Central memory CD4-positive, alpha-beta T cell (primary cell): ENCODE measurements at places on chromosomes 1 and 21.

DNA sequence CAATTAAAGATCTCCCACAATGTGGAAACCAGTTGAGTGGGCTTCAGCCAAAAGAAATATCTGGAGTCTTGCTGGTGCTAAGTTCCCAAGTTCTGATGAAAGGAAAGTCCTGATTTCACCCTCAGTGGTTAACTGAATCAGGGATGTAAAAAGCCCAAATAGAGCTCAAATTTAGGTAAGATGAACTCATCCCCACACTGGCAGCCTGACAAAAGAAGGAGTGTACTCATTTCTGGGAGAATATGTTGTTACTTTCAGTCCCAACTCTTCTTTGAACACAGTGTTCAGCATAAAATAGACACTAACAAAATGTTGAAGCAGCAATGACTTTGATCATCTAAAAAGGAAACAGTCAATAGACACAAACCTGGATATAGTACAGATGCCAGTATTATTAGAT, 91.7 kb downstream of the CHRM3 start:
- DNase-seq, result no peak

DNA sequence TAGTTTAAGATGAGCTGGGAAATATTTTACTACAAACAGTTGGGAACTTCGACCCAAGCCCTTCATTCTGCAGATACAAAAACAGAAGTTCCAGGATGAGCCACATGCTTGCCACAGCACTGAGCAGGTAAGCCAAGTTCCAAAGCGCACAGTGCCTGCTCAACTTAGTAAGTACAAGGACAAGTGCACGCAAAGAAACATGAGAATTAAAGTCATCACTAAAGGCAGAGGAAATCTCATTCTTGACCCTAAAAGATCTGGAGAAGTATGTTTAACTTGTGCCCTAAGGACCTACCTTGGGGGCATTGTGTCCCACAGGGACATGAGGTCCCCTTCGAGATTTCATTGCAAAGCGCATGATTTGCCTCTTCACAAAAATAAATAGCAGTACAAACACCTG, 1.2 kb upstream of the UBAP2L start:
- DNase-seq, result no peak

DNA sequence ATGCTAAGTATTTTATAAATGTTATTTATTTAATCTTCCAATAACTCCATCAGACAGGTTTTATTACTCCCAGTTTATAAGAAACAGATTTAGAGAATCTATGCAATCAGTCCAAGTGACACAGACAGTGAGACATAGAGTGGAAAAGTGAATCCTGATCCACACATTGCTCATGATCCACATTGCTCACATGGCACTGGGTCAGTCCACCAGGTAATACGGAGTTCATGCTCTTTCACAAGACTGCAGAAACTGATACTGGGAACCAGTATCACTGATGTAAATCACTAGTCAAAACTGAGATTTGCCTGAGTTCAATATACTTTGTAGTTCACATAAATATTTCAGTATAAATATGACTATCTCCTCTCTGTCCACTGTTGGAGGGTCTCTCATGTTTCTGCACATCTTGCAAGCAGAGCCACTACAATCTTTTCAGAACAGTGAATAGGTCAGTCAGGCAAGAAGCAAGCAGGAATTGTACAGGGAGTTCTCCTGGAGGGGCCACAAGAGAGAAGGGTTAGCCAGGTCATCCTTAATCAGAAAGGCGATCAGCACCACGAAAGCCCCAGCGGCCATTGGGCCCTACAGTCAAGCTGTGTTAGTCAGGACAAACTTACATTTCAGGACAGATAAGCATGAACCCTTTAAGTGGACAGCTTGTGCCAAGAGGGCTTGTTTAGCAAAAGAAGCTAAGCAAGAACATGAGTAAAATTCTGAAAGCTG, 275.4 kb upstream of the NR5A2 start:
- no peak for DNase-seq

GRCh38 chr1:117815926-117816325, 113.5 kb downstream of the GDAP2 start:
- no peak for DNase-seq

GRCh38 chr21:15826147-15826780, 96.5 kb downstream of the USP25 start:
- DNase-seq, result peak; percentile 15

DNA sequence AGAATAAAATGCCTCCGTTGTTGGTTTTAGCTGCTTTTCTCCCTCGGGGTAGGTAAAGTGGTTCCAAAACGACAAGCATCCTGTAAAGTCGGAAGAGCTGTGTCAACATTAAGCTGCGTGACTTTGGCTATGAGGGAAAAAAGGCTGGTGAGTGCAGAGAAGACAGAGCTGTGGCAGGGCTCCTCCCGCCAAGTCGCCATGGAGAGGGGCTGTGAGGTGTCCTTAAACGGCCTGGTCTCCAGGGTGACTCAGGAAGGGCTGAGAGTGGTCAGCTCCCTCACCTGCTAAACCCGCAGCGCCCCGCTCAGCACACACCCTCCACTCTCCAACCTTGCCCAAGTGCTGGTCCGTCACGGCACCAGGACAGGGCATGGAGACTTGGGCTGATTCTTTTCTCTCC, 91.6 kb upstream of the SAMD11 start:
- DNase-seq, result no peak

- DNase-seq, result no peak
These were observed 164.2 kb downstream of the NRIP1 start for GRCh38 chr21:14900611-14901010.

DNA sequence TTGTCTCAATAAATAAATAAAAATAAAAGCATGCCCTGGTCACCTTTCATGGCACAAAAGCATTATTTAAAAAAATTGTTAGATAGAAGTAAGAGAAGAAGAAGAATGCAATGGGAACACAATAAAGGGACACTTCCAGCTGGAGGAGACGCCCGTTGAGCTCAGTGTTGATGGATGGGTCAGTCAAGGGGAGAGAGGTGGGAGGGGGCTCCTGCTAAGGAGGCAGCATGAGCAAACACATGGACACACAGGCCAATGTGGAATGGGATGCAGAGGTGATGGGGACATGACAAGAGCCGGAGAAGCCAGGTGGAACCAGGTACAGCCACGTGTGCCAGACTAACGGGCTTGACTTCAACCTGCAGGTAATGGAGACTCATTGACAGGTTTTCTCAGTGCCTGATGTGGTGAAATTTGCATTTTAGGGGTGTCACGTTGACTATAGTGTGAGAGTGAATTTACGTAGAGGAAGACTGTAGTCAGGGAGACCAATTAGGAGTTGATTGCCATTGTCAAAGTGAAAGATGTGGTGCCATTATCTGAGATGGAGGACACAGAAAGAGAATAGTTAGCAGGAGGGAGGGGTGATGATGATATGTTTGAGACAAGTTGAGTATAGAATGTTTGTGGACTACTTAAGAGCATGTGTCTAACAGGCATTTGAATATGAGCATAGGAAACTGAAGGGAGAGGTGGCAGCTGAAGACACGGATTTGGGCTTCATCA, 48.7 kb upstream of the ATP2B4 start:
- no peak for DNase-seq

DNA sequence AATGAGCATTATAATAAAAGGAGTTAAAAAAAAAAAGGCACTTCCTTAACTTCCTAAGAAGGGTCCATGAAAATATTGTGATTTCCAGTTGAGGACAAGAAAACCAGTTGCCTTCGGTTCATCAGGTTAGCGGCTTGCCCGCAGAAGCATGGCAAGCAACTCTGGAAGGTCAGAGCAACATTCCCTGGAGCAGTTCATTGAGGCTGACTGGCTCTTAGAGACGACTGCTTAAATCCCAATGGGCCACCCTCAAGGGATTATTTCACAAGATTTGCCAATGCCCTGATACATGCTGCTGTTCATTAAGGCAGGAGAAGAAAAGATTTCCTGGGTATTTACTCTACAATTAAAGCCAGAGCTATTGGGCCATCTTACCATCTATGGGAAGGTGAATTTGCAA, 29.0 kb upstream of the CASQ2 start:
- DNase-seq, result no peak

GRCh38 chr1:81237473-81238089, 563.2 kb upstream of the ADGRL2 start:
- no peak for DNase-seq

GRCh38 chr21:20443558-20444155, 554.6 kb upstream of the NCAM2 start:
- DNase-seq, result no peak

DNA sequence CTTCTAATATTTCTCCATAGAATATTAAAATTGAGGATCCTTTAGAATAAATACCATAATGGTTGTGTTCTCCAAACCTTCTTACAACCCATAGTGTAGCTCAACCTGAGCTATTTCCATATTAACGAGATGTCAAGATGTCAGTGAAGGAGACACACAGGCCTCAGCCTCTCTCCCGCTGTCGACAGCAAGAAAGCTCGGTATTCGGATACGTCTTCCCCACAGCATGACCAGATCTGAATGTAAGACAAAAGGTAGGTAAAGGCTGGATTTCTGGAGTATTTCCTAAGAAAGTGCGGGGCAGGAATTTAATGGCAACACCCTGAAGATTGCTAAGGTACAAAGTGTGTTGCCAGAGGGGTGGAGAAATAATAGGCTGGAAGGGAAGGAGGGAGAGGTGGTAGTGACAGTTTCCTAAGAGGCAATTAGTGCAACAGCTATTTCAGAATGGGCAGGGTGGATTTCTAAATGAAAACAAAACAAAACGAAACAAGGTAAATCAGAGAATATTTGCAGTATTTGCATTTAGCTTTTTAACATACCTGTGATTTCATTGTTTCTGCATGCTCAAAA, 1.7 kb downstream of the ADSS2 start:
- no peak for DNase-seq

- DNase-seq, result no peak
These were observed 97.1 kb downstream of the ARHGEF10L start for GRCh38 chr1:17636612-17637011.

GRCh38 chr1:150836129-150836773, 28.2 kb upstream of the CTSK start:
- no peak for DNase-seq

DNA sequence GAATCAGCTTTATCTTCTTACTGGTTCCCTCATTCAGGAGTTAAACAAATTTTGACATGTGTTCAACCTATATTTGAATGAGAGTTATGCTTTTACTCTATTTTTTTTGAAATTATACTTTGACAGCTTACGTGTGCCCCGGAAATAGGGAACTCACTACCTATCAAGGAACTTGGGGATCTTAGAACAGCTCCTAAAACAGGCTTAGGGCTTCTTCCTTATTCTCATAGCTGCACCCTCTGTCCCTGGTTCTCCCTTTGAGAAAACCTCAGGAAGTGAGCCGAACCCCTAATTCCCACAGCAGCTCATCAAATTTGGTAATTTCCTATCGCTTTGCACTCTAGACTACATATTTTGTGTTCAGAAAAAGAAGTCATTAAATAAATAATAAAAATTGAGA, 81.2 kb upstream of the RUNX3 start:
- no peak for DNase-seq

- no peak for DNase-seq
These were observed 403.6 kb downstream of the RRAGC start for GRCh38 chr1:38455829-38456530.

DNA sequence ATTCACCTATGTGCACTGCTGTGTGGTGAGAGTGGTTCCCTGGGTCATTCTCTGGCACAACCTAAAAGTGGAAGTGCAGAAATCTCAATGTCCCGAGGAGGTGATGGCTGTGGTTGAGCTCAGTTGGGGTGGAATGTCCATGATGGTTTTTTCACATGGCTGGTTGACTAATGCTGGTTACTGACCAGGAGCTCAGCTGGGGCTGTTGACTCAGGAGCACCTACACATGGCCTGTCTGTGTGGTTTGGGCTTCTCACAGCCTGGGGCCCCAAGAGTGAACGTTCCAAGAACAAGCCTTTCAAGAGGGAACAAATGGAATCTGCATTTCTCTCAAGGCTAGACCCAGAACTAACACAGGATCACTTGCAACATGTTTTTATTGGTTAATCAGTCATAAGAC, 6.4 kb upstream of the KANK4 start:
- no peak for DNase-seq

DNA sequence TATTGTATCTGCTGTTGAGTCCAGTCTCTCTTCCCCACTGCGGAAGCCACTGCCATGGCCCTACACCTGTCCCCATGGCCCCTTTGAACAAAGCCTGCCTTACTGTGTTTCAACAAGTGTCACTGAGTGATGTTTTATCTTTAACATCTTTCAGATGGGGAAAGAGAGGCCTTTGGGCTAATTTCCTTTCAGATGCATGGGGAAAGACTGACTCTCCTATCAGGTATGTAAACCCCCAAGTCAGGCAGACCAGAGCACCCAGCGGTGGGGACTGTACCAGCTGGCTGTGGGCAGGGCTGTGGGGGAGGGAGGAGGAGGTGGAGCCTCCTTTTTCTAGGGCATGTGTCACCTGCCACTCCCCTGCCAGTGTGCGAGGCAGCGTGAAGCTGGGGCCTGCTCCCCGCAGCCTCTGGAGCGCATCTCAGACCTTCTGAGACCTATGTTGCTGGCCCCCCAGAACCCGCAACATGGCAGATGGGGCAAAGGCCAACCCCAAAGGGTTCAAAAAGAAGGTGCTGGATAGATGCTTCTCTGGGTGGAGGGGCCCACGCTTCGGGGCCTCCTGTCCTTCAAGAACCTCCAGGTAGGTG, at the start of gene PLA2G2F:
PLA2G2F (plus strand) TSS at position 363 of the 590 bp plus-strand sequence; CDS start at position 468, 105 bp downstream.
- DNase-seq, result no peak

DNA sequence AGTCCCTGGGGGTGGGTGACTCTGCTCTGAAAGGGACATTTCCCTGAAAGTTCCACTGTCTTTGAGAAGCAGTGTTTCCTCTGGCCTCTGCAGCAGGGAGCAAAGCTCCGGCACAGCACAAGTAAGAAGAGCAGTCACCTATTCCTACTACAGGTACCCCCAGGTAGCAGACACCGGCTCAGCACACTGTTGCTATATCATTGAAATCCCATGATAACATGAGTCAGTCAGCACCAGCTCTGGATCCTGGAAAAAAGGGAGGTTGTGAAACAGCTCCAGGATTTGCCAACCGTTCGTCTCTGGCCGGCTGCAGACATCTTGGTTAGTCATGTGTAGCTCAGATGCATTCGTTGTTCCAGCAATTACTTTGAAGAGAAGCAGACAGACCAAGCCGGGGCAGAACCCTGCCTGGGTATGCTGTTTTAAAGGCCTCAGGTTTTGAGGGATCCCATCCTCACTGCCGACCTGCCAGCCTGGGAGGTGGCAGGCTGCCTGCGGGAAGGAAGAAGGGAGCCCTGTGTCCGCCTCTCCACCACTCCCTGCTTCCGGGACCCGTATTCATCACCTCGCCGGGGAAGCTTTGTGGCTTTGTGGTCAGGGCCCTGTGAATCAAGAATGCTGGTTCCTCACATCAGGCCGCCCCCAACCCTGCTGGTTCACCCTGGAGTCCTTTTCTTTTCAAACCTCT, 139.2 kb downstream of the CLIC6 start:
- DNase-seq, result peak; percentile 33
